ENCODE measurements at places on chromosomes 12 and 14.
A peak's percentile ranks its signal among the peaks of the same experiment; 100 is the strongest.

DNA sequence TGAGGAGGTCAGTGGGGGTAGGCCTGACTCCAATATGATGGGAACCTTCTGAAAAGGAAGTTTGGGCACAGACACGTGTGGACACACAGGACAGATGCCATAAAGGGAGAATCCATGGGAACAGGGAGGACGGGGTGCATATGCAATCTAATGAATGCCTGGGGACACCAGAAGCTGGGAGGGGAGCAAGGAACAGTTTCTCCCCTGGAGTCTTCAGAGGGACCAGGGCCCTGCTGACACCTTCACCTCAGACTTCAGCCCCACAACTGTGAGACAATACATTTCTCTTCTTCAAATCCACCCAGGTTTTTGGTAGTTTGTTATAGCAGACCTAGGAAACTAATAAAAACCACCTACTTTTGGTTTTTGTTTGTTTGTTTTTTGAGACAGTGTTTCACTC is 35.2 kb upstream of the CLIP1 start:
- no peak for DNase-seq

- peak; percentile 4 for DNase-seq
Measured at GRCh38 chr12:127809275-127809674, 457.7 kb upstream of the TMEM132C start.

GRCh38 chr14:96252999-96253539 is 2.9 kb upstream of the BDKRB1 start:
- DNase-seq: peak; percentile 73

- no peak for DNase-seq
Measured at GRCh38 chr14:97306760-97307246, 509.6 kb downstream of the VRK1 start.
